ENCODE measurements at places on chromosomes 12 and 14.

DNA sequence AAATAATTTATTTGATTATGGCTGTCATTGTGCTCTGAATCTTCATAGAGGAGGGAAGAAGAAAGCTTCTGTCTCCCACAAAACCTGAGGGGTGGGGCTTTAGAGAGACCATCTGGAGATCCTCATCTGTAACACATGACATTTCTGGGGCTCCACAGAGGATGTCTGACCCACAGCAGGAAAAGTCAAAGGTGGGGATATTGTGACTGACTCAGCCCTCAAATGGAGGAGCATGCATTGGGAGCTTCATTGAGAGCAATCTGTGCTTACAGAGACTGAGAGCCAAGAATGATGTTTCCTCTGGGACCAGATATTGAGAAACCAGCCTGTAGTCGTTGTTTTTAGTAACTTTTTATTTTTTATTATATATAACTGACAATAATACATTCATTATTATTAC, 158.7 kb downstream of the SYT1 start:
- no peak for DNase-seq

DNA sequence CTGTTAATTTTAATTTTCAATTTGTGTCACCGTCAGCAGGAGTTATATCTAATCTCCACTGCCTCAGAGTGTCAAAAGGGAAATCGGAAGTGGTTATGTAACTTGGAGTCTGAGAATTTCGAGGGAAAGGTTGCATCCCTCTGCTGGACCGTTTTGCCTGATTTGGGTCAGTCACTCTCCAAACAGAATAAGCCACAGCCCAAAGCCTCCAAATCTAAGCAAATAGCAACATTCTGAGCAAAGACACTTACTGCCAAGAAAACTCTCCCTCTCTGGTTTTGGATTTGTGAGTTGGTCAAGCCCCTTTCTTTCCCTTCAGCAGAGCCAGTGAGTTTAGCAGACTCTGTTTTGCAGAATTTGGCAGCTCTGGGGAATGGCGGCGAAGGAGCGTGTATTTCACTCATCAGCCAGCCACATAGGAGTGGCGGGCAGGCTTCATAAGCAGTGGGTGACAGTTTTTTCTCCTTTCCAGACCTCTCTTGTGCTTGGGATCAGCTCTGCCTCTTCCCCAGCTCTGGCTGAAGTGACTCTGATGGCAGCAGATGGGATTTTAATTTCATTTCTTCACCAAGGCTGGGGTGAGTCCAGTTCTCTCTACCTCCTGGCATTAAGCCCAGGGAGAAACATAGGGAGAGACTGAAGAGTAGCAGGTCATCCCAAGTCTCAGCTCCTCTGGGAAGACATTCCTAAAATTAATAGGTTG, 218.7 kb upstream of the NOS1 start:
- no peak for DNase-seq

- no peak for DNase-seq
Measured at GRCh38 chr14:56147986-56148901, 30.0 kb downstream of the PELI2 start.

- no peak for DNase-seq
Measured at GRCh38 chr12:19759227-19759626, 319.9 kb downstream of the AEBP2 start.

DNA sequence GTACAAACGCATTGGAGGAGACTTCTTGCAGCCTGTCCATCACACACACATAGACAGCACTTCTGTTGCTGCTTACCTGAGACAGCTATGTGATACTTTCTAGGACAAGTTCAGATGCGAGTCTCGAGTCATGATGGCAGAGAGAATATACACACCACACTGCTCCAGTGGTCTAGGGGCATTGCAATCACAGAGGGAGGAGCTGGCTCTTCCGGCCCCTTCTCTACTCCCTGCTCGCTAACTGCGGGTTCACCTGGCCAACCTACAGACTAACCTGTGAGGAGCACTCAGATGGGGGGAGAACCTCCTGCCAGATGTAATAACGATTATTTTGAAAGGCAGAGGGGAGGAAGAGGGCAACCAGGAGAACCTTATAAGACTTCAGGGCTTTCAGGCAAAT, 30.7 kb downstream of the EMP1 start:
- DNase-seq: no peak

DNA sequence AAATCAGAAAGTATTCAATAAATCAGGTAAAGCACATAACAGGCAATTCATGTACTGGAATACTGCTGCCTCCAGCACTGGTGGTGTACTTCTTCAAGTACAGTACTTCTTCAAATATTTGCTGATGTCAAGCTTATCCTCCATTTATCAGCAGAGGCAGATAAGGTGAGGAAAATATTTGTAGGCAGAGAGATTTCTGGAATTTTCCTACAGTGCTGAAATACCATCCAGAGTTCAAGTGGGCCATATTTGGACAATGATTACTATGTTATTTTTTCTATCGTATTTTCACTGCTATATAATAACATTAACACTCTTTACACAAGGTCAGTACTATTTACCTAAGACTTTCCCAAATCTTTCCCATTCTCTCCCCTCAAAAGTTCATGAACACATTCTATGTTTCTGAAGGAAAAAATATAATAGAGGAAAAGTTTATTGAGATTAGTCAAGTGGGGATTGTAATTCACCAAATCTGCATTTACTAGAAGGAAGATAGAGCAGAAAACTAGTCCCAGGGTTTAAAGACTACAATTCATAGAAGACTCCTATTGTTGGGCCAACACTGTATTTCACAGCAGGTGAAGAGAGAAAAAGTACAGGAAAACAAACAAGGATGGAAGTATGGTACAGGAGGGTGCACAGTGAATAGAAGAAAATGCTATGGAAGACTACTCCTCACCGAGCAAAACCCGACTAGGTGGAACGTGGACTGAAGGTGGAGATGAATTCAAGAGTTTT, 141.1 kb downstream of the PAWR start:
- no peak for DNase-seq

- DNase-seq: no peak
Measured at GRCh38 chr12:116415408-116416108, 138.1 kb upstream of the MED13L start.

DNA sequence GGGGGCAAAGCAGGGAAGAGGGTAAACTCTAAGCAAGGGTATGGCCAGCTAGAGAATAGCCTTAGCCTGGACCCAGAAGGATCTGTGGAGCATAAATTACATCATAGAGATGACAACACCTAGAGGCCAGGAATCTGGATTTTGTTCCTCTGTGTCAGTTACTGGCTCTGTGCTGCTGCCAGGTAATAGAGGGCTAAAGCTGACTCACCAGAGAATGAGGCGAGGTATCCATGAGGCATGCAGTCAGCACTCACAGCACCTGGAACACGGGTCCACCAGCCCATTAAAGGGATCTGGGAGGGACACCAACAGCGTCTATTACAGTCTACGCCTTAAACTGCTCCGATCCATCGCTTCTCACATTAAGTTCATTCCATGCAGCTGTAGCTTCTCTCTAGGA, 74.9 kb upstream of the CMKLR1 start:
- no peak for DNase-seq

- no peak for DNase-seq
Measured at GRCh38 chr14:104111301-104112112, 26.0 kb downstream of the ASPG start.

All from stimulated activated CD4-positive, alpha-beta T cell treated with anti-CD3 and anti-CD28 coated beads, Interleukin-2, amount 100 ng/mL, for 48 hours (primary cell).